ENCODE measurements at places on chromosomes 6 and 20.

DNA sequence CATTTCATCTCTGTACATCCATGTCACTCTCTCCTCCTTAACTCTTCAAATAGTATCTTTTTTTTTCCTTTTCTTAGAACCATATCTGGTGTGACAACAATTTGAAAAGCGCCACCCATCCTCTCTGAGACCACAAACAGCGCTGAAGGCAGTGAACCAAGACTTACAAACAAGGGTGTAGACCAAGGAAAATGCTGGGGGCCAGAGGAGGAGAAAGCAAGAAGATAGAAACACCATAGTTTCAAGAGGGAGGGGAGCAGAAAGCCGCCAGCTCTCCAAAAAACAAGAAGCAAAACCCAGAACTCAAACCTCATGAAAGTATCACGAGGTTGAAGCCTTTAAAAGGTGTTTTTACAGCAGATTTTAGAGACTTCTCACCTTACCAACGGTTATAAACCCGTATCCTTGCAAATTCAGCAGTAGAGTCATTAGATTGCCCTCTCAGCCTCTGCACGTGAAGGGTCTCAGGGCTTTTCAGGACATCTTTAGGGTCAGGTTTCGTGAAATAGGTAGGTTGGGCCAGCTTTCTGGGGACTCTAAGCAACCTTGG, 13.3 kb upstream of the RIPOR2 start:
- no peak for DNase-seq

DNA sequence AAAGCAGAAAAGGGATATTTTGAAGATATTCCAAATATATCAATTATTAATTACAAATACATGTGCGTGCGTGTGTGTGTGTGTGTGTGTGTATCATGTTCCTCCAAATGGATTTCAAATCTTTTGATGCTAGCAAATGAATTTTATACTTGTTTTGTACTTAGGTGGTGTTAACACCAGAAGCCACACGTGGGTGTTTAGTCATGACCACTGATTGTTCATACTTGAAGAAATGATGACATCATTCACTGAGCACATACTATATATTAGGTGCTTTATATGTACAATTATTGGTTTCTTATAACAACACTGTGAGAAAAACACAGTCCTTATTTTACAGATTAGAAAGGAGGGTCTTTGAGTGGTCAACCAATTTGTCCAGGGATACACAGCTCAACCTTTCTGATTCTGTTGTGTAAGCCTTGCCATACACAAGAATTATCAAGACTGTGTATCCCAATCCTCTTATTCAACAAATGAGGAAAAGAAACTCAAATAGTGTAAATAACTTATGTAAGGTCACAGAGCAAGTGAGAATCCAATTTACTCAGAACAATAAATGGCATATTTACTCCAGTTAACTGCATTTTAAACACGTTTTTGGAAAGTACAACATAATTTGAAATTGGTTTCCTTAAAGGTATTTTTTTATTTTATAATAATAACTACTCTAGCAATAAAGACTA, 88.5 kb downstream of the BCAS1 start:
- no peak for DNase-seq

DNA sequence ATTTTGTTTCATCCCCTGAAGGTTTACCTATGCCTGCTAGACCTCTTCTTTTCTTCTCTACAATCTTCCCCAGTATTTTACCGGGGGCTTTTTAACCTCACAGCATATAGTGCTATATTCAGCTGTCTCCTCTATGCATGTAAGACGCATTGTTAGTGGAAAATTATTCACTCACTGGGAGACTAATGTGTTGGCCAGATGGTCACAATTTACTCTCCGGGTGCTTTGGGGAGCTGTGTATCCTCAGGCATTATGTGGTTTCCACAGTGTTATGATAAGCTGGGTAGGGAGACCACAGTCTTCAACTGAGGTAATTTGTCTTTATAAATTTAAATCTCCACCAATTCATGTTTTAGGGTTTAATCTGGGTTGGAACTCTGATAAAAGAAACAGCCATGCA, 553.8 kb upstream of the PTCHD4 start:
- DNase-seq: no peak

- no peak for DNase-seq
Observed at GRCh38 chr6:11241793-11242201, 9.3 kb upstream of the NEDD9 start.

GRCh38 chr20:1166948-1167720, 17.6 kb downstream of the TMEM74B start:
- no peak for DNase-seq

All from effector memory CD4-positive, alpha-beta T cell (primary cell).